ENCODE measurements at places on chromosomes 5 and 9. TPM values are rescaled to one million over a fixed set of nuclear protein-coding genes. Genes with fewer than 3 reads are reported as not detected.

GRCh38 chr5:108945094-108945493, 197.4 kb downstream of the FER start:
- no peak for DNase-seq

DNA sequence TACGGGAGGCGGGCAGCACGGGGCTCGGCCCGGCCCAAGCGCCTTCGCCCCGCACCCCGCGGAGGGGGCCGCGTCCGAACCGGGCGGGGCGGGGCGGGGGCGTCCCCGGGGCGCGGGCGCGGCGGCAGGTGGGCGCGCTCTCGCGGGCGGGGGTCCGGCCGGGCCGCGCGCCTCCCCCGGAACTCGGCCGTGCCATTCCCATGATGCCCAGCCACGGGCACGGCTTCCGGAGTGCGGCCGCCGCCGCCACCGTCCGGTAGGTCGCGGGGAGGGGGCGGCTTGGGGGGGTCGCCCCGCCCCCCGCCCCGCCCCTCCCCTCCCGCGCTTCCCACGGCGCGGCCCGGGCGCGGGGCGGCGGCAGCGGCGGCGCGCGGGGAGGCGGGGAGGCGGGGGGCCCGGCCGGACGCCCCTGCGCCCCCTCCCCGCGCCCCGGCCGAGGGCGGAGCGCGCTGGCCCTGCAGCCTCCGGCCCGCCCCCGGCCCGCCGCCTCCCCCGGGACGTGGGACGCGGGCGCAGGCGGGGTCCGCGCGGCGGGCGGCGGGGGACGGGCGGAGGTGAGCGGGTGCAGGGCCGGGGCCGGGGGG, at the start of gene PPP1R26:
TSS of gene PPP1R26 (plus strand) at position 314 of the 584 bp plus-strand sequence. CDS start 4,729 bp downstream, outside the sequence.
- DNase-seq = no peak

GRCh38 chr9:129968690-129969485, 74.1 kb downstream of the FNBP1 start:
- no peak for DNase-seq

GRCh38 chr9:95311961-95312360, 5.5 kb downstream of the FANCC start:
- DNase-seq = no peak

Gene C5orf52
- total RNA-seq = not detected

Gene SPATA31E1
- not detected for total RNA-seq

Gene BTNL3
- not detected for total RNA-seq
